ENCODE measurements at places on chromosomes 6 and 20. TPM values are rescaled to one million over a fixed set of nuclear protein-coding genes. Genes with fewer than 3 reads are reported as not detected.

DNA sequence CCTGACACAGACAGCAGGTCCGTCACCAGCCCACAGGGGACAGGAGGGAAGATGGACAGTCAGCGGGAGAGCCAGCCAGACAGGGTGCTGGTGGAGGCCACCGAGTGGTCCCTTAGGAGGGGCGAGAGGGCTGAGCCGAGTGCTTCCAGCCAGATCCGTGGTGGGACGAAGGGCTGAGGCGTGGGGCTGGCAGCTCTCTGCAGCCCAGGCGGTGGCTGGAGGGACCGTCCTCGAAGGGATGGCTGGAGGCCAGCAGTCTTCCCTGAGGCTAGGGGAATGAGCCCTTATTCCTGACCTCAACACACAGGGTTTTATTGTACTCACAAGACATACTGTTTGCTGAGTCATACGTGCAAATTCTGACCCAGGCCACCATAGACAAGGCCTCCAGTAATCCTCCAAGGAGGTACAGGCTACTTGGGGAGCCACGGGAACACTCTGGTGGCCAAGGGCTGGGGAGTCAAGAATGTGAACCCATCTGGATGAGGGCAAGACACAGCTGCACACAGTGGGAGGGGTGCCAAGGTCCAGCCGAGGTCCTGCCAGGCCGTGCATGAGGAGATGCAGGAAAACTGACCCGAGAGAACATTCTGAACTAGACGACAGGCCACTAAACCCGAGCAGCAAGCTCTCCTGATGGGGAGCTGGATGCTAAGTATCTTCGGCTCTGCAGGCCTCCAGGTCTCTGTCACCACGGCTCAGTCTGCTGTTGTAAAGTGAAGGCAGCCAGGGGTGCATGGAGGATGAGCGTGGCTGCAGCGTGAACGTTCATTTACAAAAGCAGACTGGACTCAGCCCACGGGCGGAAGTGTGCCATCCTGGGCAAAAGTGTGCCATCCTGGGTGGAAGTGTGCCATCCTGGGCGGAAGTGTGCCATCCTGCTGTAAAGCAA is 242.5 kb downstream of the TTLL2 start:
- DNase-seq, result peak; percentile 74

GRCh38 chr6:25326126-25326525 is 47.0 kb downstream of the CARMIL1 start:
- no peak for DNase-seq

DNA sequence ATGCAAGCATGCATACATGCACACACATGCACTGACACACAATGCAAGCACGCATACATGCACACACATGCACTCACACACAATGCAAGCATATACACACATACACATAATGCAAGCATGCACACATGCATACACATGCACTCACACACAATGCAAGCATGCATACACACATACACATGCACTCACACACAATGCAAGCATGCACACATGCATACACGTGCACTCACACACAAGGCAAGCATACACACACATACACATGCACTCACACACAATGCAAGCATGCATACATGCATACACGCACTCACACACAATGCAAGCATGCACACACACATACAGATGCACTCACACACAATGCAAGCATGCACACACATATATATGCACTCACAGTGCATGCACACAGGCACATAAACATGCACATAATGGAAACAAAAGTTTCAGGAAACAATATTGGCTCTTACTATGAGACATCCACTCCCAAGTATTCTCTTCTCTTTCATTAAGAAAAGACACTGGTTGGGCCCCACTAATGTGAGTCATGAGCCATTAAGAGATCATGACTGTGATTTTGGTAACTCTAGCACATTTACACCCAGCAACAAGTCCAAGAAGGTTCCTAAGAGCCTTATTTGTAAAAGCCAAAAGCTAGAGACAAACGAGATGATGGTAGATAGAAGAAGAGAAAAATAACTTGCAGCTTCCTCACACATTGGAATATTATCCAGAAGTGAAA is 22.2 kb downstream of the APCDD1L start:
- no peak for DNase-seq

- peak; percentile 73 for DNase-seq
Measured at GRCh38 chr6:166488076-166488685, 98.3 kb downstream of the RAMACL start.

GRCh38 chr20:528923-529604 is 14.5 kb downstream of the CSNK2A1 start:
- no peak for DNase-seq

DNA sequence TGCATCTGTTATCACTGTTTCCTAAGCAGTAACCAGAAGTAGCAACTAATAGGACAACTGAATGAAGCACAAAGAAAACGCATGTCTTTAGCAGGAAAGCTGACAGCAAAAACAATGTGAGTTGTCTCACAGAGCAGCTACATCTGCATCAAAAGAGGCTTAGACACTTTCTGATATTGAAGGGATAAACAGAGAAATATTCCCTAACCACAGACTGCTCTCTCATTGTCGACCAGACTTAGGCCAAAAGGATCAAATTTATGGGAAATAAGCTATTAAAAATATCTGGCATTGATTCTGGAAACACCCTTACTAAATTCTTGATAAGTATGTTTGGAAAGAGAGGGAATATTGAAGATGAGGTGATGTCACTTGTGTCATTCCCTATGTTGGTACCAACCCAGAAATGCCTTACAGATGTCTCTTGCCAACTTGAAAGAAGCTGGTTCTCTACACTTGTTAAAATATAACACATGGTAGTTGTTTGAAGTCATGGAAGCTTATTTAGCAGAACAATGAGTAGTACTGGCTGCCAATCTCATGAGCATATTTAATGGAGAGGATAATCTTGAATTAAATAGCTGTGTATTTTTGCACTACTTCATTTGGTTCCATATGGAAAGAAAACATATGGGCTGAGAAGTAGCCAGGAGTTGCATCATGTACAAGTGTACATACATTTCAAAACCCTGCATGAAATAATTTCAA is 929.3 kb upstream of the MAN1A1 start:
- no peak for DNase-seq

Gene DEFB132
- not detected for total RNA-seq

All from sciatic nerve (tissue), 2 donors.